ENCODE measurements at places on chromosomes 3 and 15.

DNA sequence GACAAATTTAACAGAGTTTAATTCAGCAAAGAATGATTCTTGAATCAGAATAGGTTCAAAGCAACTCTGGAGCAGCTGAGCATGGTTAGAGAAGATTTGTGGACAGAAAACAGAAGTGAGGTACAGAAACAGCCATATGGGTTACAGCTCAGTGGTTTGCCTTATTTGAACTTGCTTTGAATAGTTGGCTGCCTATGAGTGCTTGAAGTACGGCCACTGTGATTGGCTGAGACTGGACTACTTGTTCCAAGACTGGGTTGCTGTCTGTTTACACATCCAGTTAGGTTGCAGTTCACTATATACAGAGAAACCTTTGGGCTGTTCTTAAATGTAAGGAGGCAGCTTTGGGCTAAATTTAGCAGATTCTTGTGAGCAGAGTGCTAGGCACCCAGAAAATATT is 79.4 kb upstream of the CADPS start:
- no peaks in the 10 kb centered on the region for H3K4me1 ChIP-seq
- H3K4me3 ChIP-seq = no peak overlapping the region
- H3K27ac ChIP-seq = no peak overlapping the region
- DNase-seq = no peak

DNA sequence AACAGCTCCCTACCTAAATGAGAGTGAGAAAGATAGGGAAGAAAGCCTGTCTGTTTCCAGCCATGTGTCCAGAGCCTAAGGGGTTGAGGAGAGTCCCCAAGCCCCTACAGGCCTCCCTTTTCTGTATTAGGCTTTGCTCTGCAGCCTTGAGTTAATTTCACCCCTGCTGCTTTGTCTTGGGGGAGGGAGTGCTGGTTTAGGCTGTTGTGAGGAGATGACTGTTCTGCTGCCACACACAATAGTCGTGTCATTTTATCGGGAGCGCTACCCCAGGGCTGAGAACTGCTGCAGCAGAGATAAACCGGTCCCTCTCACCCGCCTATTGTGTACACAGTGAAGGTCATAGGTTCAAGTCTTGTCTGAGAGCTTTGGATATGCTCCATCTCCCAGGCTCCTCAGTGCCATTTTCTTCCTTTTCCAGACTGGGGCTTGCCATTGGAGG is 1.4 kb downstream of the ZNF609 start:
- peak; percentile 59 for DNase-seq
- peak overlapping the region; percentile 89 for H3K27ac ChIP-seq

DNA sequence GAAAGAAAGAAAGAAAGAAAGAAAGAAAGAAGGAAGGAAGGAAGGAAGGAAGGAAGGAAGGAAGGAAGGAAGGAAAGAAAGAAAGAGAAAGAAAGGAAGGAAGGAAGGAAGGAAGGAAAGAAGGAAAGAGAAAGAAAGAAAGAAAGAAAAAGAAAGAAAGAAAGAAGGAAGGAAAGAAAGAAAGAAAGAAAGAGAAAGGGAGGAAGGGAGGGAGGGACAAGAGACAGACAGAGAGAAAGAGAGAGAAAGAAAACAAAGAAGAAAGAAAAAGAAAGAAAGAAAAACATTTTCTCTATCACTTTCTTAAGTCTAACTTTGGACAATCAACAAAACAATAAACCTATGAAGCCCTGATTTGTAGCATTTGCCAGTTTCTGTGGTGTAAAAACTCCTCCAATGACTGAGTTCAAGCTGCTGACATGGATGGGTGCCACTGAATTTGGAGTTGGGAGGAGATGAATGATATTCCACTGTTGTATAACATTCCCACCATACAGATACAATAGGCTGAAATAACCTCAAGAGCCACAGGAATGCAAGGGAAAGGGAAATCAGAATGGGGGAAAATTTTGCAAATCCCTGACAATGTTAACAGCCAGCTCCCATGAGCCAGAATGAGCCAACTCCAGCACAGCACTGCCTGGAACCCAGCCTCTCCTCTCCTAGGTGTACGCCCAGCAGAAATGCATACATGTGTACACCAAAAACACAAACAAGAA is 15.0 kb upstream of the RTP3 start:
- H3K27me3 ChIP-seq = peaks cover 27% of the 10 kb centered on the region
- no peaks in the 10 kb centered on the region for H3K36me3 ChIP-seq
- no peak for DNase-seq
- no peaks in the 10 kb centered on the region for H3K4me1 ChIP-seq

DNA sequence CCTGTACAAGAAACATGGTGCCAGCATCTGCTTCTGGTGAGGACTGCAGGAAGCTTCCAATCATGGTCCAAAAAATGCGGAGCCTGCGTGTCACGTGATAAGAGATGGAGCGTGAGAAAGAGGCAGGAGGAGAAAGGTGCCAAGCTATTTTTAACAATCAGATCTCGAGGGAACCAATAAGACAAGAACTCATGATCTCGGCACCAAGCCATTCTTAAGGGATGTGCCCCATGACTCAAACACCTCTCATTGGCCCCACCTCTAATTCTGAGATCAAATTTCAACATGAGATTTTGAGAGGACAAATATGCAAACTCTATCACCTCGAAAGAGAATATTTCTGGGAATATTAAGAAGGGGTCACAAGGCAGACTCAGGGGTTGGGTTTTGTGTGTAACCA is 107.2 kb downstream of the PYDC2 start:
- H3K27ac ChIP-seq = no peak overlapping the region
- no peaks in the 10 kb centered on the region for H3K4me1 ChIP-seq
- H3K4me3 ChIP-seq = no peak overlapping the region
- no peak for DNase-seq

- H3K4me1 ChIP-seq = peaks cover 9% of the 10 kb centered on the region
- no peaks in the 10 kb centered on the region for H3K27me3 ChIP-seq
- H3K36me3 ChIP-seq = no peaks in the 10 kb centered on the region
- no peak overlapping the region for H3K4me3 ChIP-seq
- no peak overlapping the region for H3K27ac ChIP-seq
Observed at GRCh38 chr3:169563775-169564059, 99.8 kb downstream of the MECOM start.

DNA sequence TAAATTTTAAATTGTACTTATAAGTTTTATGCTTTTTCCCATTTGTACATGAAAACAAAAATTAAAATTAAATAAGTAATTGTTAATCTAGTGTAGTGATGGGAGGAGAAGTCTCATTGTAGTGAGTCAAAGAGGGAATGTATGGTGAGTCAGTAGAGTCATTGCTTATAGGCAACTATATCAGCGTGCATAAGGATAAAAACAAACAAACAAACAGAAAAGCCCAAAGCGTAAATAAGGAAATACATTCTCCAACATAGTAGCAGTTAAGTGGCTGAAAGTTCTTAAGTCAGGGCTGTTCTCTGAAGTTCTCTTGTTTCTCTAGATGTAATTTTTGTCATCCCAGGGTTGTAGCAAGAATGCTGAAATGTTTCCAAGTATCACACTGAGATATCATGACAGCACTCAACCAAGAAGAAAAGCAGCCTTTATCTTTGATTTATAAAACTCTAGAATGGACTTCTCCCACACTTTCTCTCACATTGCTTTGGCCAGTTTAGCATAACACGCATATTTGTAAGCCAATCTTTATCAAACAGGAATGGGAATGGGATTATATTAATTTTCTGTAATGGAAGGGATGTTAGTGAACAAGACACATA is 184.1 kb upstream of the TP63 start:
- no peak overlapping the region for H3K4me3 ChIP-seq

GRCh38 chr15:39622660-39623516 is 42.0 kb downstream of the THBS1 start:
- no peaks in the 10 kb centered on the region for H3K27me3 ChIP-seq
- peak overlapping the region; percentile 100 for H3K27ac ChIP-seq
- peak overlapping the region; percentile 2 for H3K4me3 ChIP-seq
- H3K36me3 ChIP-seq = peaks cover 41% of the 10 kb centered on the region
- H3K4me1 ChIP-seq = peaks cover 62% of the 10 kb centered on the region
- no peak for DNase-seq

- no peak overlapping the region for H3K27ac ChIP-seq
- H3K36me3 ChIP-seq = no peaks in the 10 kb centered on the region
- H3K4me1 ChIP-seq = peaks cover 2% of the 10 kb centered on the region
- H3K27me3 ChIP-seq = no peaks in the 10 kb centered on the region
- DNase-seq = no peak
Observed at GRCh38 chr3:5768281-5768945, 580.9 kb downstream of the EDEM1 start.

DNA sequence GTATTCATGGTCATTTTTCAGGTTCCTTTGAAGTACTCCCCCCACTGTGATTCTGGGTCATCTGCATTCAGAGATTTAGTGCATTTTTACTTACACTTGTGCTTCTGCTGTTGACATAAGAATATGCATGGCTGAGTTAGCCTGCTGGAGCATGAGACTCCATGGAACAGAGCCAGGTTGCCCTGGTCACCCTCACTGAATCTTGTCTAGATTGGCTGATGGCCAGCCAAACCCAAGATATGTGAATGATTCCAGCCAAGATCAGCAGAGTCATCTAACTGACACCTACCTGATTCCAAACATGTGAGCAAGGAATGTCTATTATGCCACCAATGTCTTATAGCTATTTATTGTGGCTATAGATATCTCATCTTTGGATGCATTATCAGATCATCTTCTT is 25.1 kb downstream of the DTWD1 start:
- DNase-seq = no peak
- peaks cover 7% of the 10 kb centered on the region for H3K36me3 ChIP-seq
- H3K4me3 ChIP-seq = no peak overlapping the region
- no peaks in the 10 kb centered on the region for H3K27me3 ChIP-seq

- H3K4me3 ChIP-seq = no peak overlapping the region
- no peak overlapping the region for H3K27ac ChIP-seq
- H3K27me3 ChIP-seq = no peaks in the 10 kb centered on the region
- DNase-seq = no peak
- H3K36me3 ChIP-seq = no peaks in the 10 kb centered on the region
Observed at GRCh38 chr3:104066658-104067057, 1300.1 kb upstream of the ALCAM start.

- no peaks in the 10 kb centered on the region for H3K4me1 ChIP-seq
- no peak for DNase-seq
- H3K4me3 ChIP-seq = no peak overlapping the region
- no peak overlapping the region for H3K27ac ChIP-seq
Observed at GRCh38 chr3:174873832-174874657, 14.9 kb downstream of the NAALADL2 start.

DNA sequence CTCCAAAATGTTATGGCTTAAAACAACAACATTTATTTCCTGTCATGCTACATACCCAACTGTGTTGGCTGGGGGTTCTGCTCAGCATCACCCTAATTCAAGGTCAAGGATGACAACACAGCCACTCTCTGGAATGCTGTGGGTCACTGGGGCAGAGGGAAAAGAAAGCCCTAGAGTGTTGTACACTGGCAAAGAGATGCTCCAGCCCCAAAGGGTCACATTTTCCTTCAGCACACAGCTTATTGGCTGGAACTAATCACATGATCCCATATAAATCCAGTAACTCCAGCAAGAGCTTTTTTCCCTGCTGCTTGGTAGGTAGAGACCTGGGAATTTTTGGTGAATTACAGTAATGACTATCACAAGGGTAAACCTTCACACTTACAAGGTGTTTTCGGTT is 1041.4 kb downstream of the NTRK3 start:
- no peak for DNase-seq
- no peak overlapping the region for H3K4me3 ChIP-seq
- H3K4me1 ChIP-seq = no peaks in the 10 kb centered on the region
- H3K36me3 ChIP-seq = no peaks in the 10 kb centered on the region
- no peaks in the 10 kb centered on the region for H3K27me3 ChIP-seq

DNA sequence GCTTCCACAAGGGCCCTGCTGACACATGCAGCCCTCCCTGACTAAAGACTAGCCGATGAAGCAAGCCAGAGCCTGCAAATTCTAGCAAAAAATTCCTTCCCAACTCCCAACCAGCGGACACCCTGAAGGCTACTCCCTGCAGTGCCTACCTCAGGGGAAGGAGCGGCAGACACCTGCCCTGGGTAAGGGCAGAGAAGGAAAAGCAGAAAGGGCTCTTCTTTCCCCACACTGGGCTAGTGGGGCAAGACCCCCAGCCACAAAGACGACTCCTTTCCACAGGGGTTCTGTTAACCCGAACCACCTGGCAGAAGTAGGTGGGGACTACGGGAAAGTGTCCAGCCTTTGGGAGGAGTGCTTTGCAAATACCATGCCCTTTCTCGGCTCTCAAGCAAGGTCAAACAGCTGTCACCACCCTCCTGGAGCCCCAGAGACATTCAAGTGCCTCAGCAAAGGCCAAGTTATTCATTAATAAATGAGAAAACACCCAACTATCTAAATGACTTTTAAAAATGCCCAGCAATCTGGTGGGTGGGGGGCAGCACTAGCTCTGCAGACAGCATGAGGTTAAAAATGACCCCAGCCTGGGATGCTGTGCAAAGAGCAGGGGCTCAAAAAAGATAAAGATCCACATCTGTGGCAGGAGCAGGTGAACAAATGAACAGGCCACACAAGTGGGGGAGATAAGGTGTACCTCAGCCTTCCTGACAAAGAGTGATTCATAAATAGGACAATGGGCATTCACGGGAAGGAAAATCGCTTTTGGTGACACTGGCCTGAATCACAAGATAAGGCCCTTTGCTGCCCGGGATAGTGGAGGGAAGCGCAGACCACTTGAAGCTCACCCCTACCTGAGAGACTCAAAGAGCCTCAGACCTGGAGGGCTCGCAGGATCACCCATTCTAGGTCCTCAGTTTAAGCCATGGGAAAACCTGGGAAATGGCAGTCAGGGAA is 33.0 kb downstream of the CCDC12 start:
- H3K27me3 ChIP-seq = no peaks in the 10 kb centered on the region
- H3K27ac ChIP-seq = no peak overlapping the region
- peaks cover 35% of the 10 kb centered on the region for H3K36me3 ChIP-seq
- DNase-seq = no peak
- no peak overlapping the region for H3K4me3 ChIP-seq

- DNase-seq = no peak
- H3K27ac ChIP-seq = no peak overlapping the region
- peaks cover 13% of the 10 kb centered on the region for H3K4me1 ChIP-seq
- peak overlapping the region; percentile 57 for H3K4me3 ChIP-seq
Observed at GRCh38 chr15:93073465-93073952, 15.5 kb downstream of the RGMA start.

DNA sequence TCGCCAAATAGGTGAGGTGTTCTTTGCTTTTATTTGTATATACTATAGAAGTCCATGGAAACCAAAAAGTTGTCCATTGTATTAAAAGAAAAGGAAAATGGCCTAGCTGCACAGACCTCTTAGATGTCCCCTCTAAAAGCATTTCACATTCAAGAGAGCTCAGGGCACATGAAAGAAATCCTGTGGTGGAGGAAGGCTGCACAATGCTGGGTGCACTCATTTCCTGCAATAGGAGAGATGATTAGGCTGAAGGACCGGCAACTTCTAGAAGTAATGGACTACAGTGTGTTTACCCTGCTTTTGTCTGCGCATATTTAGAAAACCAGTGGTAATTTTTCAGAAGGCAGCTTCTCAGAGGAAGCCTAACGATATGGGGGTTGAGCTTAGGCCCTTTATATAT is 25.4 kb downstream of the PPM1L start:
- peaks cover 1% of the 10 kb centered on the region for H3K36me3 ChIP-seq
- no peaks in the 10 kb centered on the region for H3K4me1 ChIP-seq
- H3K27me3 ChIP-seq = no peaks in the 10 kb centered on the region
- H3K27ac ChIP-seq = no peak overlapping the region

GRCh38 chr3:13066236-13066635 is 7.0 kb downstream of the IQSEC1 start:
- no peak overlapping the region for H3K4me3 ChIP-seq
- H3K36me3 ChIP-seq = peaks cover 13% of the 10 kb centered on the region
- H3K27me3 ChIP-seq = no peaks in the 10 kb centered on the region
- no peak for DNase-seq

Data from activated CD8-positive, alpha-beta memory T cell treated with anti-CD3 and anti-CD28 coated beads, Interleukin-2, amount 10 ng/mL, durations not matched to agents 7 days and 5 days (primary cell).